Osteocyte (in vitro differentiated cells): ENCODE measurements at places on chromosomes 6 and 20. TPM values are rescaled to one million over a fixed set of nuclear protein-coding genes. Genes with fewer than 3 reads are reported as not detected.

DNA sequence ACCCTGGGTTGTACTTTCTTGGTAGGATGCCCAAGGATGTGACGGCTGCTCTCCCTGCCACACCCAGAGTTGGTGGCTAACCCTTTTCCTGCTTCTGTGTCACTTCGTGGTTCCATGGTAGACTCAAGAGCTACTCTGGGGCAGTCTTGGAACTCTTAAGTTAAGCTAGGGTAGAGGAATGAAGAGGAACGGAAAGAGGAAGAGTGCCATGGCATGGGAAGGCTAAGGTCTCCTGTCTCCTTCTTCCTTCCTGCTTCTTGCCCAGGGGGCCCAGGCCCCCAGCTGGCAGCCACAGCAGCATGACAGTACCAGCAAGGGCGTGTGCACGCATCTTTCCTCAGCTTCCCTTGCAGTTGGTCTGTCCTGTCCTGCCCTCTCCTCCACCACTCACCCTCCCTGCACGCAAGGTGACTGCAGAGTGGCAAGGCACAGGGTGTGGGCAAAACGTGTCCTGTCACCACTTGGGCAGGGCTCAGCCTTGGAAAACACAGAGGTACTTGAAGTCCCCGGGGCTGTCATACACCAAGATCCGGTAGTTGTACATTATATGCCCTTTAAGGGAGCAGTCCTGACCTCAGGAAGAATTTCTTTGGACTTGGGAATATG lies 39.8 kb upstream of the TGM3 start:
- no peak overlapping the region for H3K4me3 ChIP-seq
- H3K27ac ChIP-seq = no peak overlapping the region
- no peaks in the 10 kb centered on the region for H3K4me1 ChIP-seq
- DNase-seq = no peak

The COL21A1 gene
- total RNA-seq = 48.0 and 60.0 TPM in 2 replicates

DNA sequence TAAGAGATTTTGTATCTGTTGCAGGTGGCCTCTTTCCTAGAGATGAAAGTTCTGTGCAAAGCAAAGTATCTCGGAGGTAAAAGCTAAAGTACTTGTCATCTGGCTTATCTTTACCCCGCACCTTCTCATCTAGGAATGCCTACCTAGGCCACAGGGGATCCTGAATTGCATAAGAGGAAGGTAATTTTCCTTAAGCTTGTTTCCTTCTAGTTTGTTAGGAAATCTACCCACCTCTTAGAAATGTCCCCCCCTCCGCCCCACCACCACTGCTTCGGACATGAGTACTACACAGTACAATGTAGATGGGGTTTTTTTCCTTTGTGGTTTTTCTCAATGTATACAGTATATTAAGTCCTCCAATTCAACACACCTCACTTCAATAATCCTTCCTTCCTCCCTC lies 21.5 kb downstream of the FOXC1 start:
- H3K27me3 ChIP-seq = no peaks in the 10 kb centered on the region
- H3K36me3 ChIP-seq = peaks cover 11% of the 10 kb centered on the region
- no peak overlapping the region for H3K4me3 ChIP-seq
- peaks cover 39% of the 10 kb centered on the region for H3K4me1 ChIP-seq

- peaks cover 33% of the 10 kb centered on the region for H3K4me1 ChIP-seq
- no peaks in the 10 kb centered on the region for H3K36me3 ChIP-seq
- H3K4me3 ChIP-seq = no peak overlapping the region
These were observed 30.7 kb downstream of the HDGFL1 start for GRCh38 chr6:22600059-22600458.

The COL19A1 gene
- total RNA-seq = not detected in 2 replicates

The RAET1L gene
- total RNA-seq = not detected in 2 replicates

The RAET1G gene
- total RNA-seq = 0.55 and 0.73 TPM in 2 replicates

DNA sequence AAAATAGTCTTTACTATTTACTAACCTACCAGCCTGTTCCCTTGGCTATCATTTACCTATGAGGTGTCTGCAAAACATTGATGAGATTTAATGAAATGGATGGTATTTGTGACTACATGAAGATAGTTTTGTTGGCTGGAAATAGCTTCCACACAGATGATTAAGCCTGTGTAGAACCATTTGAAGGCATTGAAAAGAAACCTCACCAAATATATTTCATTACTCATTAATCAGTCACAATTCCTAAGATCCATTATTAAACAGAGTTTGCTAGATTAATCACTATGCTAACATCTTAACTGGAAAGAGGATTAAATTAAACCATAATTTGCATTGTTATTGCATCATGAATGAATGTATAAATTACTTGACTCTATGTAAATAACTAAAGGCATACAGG lies 560.3 kb downstream of the BMP2 start:
- no peaks in the 10 kb centered on the region for H3K36me3 ChIP-seq
- H3K27me3 ChIP-seq = peaks cover 3% of the 10 kb centered on the region
- H3K4me1 ChIP-seq = no peaks in the 10 kb centered on the region
- no peak for DNase-seq

DNA sequence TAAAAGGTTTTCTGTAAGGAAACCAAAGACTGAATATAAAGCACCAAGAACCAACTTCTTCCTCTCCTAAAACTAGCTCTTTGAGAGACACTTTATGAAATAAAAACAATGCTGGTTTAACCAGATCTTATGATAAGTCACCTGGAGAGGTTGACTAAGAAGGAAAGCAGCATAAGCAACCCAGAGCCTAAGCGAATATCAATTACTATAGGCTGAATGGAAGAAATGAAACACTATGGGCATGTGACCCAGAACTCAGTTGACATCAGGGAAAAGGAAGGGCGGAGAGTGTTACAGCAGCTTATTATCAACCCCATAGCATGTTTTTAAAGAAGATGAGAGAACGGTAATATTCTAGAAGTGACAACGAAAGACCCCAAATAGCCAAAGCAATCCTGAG lies 94.1 kb upstream of the STMND1 start:
- no peaks in the 10 kb centered on the region for H3K4me1 ChIP-seq
- H3K36me3 ChIP-seq = no peaks in the 10 kb centered on the region
- no peak for DNase-seq
- no peak overlapping the region for H3K27ac ChIP-seq

GRCh38 chr6:47759364-47759763 lies 22.5 kb upstream of the OPN5 start:
- H3K27me3 ChIP-seq = peaks cover 6% of the 10 kb centered on the region
- H3K4me1 ChIP-seq = no peaks in the 10 kb centered on the region
- no peak overlapping the region for H3K4me3 ChIP-seq
- H3K36me3 ChIP-seq = no peaks in the 10 kb centered on the region
- H3K27ac ChIP-seq = no peak overlapping the region

GRCh38 chr6:34226731-34227586 lies 9.7 kb upstream of the HMGA1 start:
- no peaks in the 10 kb centered on the region for H3K36me3 ChIP-seq
- no peak overlapping the region for H3K4me3 ChIP-seq
- H3K27me3 ChIP-seq = no peaks in the 10 kb centered on the region
- no peak for DNase-seq
- peaks cover 10% of the 10 kb centered on the region for H3K4me1 ChIP-seq

DNA sequence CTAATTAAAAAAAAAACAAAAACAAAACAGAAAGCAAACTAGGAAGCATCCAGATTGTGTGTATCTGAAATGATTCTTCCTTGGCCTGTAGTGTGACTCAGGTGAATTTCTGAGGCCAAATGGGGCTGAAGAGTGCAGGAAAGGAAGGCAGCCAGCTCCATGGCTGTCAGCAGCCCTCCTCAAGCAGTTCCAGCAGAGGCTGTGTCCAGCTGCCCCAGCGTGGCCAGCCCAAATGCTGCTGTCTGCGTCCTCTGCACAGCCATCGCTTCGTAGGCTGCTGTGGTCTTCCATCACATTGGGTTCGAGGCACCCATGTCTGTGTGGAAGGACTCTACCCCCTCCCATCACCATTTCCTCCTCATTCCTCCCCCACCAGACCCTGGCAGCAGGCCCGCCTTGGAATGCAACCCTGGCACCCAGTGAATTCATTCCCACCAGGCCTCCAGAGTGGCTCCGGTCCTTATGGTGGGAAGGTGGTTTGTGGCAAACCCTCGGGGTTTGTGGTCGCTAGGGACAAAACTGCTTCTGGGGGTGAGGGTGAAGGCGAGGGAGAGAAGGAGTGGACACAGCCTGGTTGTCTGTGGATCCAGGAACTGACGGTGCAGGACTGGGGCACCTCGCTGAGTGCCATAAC lies 81.5 kb downstream of the MYLK4 start:
- H3K4me3 ChIP-seq = no peak overlapping the region
- no peak overlapping the region for H3K27ac ChIP-seq
- DNase-seq = no peak

DNA sequence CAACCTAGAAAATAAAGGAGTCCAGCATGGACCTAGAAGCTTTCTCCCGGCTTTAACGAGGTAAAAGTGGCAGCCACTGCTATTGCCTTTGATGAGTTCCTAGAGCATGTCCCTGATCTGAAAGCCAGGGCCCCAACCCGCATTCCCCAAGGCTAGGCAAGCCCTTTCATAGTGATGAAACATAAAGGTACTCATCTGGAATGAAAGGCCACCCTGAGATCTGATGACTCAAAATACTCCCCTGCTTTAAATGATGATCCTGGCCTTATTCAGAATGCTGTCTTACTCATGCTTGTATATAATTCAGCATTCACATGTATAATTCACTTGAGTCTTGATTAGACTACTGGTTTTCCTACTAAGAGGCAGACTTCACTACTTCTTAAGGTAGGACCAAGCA lies 21.3 kb downstream of the TTPAL start:
- no peaks in the 10 kb centered on the region for H3K27me3 ChIP-seq
- H3K4me3 ChIP-seq = no peak overlapping the region
- peak overlapping the region; percentile 94 for H3K27ac ChIP-seq
- peaks cover 50% of the 10 kb centered on the region for H3K36me3 ChIP-seq
- peaks cover 49% of the 10 kb centered on the region for H3K4me1 ChIP-seq

The MCHR2 gene
- not detected in 2 replicates for total RNA-seq

The NRSN1 gene
- not detected in 2 replicates for total RNA-seq

GRCh38 chr6:30029588-30029987 lies 31.5 kb upstream of the POLR1H start:
- no peak for DNase-seq
- no peaks in the 10 kb centered on the region for H3K4me1 ChIP-seq
- H3K27me3 ChIP-seq = no peaks in the 10 kb centered on the region
- no peak overlapping the region for H3K27ac ChIP-seq

- H3K36me3 ChIP-seq = no peaks in the 10 kb centered on the region
- DNase-seq = no peak
- H3K27me3 ChIP-seq = peaks cover 27% of the 10 kb centered on the region
- H3K27ac ChIP-seq = no peak overlapping the region
- H3K4me3 ChIP-seq = no peak overlapping the region
- H3K4me1 ChIP-seq = no peaks in the 10 kb centered on the region
These were observed 37.7 kb downstream of the GRM4 start for GRCh38 chr6:34108176-34108575.

DNA sequence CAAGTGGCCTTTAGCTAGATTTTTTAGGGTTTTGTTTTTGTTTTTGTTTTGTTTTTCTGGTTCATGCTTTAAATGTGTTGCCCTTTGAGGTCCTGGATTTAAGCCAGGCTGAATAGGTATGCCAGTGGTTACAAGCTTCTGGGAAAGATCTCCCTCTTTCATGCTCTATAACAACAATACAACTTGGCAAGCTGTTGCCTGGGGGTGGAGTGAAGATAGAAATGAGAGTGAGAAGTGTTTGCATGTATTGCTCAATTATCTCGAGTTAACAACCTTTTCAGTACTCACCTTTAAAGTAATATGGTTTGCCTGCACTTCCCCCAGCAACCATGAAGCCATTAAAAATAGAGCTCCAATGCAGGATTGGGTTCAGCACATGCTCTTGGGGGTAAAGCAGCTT lies 19.2 kb upstream of the HAO1 start:
- H3K27me3 ChIP-seq = peaks cover 22% of the 10 kb centered on the region
- H3K36me3 ChIP-seq = no peaks in the 10 kb centered on the region
- no peaks in the 10 kb centered on the region for H3K4me1 ChIP-seq
- DNase-seq = no peak

The ADGRF5 gene
- total RNA-seq = not detected in 2 replicates

DNA sequence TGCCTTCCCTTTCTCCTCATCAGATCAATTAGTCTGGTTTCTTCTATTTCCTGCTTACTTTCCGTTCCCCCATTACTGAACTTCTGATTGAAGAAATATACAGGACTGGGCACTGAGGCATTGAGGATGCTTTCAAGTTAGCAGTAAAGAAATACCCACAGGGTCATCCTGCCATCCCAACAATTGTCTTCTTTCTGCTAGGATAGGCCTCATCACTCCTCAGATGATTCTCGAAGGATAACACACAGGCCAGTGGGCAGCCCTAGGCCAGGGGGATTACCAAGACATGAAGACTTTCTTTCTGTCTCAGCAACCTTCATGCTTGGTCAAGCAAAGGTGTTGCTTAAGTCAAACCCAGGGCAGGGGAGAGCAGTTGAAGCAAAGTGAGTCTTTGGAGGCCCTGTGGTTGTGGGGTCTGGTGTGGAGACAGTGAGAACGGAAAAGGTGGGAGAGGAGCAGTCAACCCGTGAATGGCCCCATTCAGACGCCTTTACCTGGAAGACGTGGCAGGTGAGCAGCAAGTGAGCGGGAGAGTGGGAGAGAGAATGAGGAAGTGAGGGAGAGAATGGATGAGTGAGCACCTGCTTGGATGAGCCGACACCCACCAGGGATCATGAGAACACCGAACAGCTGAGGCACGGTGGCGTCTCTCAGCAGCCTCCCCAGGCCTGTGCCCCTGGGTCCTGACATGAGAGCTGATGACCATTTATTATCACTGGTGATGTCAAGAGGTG lies 462.9 kb downstream of the PREX1 start:
- H3K27ac ChIP-seq = no peak overlapping the region
- H3K4me1 ChIP-seq = peaks cover 3% of the 10 kb centered on the region
- no peak for DNase-seq

GRCh38 chr6:157860505-157860991 lies 37.5 kb downstream of the SNX9 start:
- H3K4me3 ChIP-seq = no peak overlapping the region
- H3K36me3 ChIP-seq = peaks cover 9% of the 10 kb centered on the region
- H3K27me3 ChIP-seq = no peaks in the 10 kb centered on the region
- peaks cover 64% of the 10 kb centered on the region for H3K4me1 ChIP-seq

DNA sequence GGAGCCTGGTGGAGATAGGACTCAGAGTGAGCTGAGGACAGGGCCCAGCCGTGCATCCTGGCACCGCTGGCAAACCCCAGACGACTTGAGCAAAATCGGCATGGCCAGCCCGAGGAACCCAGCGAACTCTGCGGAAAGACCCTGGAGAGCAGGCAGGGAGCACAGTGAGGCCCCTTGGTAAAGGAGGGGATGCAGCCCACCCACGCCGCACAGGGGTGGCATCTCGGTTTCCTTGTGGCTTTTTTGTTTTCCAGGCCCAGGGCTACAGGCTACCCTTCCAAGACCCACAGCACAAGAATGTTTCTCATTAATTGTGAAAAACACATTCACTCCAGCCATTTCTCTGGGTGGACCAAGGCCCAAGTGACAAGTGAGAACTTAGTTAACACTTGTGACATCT lies 71.4 kb downstream of the BMP7 start:
- H3K27me3 ChIP-seq = peaks cover 4% of the 10 kb centered on the region
- H3K4me3 ChIP-seq = no peak overlapping the region
- no peaks in the 10 kb centered on the region for H3K36me3 ChIP-seq
- no peak overlapping the region for H3K27ac ChIP-seq
- no peak for DNase-seq
